Activated CD8-positive, alpha-beta T cell treated with anti-CD3 and anti-CD28 coated beads for 36 hours (primary cell): ENCODE measurements at places on chromosomes 12 and 14. TPM values are rescaled to one million over a fixed set of nuclear protein-coding genes. Genes with fewer than 3 reads are reported as not detected.

DNA sequence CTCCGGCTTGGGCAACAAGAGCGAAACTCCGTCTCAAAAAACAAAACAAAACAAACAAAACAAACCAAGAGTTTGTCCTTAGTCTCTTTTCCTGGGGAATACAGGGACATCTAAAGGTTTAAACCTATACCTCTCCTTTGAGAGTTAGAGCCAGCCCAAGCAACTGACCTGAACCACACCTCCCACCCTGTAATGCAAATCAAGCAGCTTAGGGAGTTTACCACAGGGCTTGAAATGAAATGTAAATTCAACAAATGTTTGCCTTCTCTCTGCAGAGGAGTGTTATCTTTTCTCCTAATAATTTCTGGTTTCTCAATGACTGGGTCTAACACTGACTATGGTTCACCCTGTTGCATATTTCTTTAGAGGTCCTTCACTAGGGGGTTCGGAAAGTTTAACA, 16.7 kb downstream of the PPP1CC start:
- no peak overlapping the region for H3K4me3 ChIP-seq
- H3K27me3 ChIP-seq, result no peaks in the 10 kb centered on the region
- H3K27ac ChIP-seq, result peak overlapping the region; percentile 67
- no peak for DNase-seq
- peaks cover 45% of the 10 kb centered on the region for H3K4me1 ChIP-seq

DNA sequence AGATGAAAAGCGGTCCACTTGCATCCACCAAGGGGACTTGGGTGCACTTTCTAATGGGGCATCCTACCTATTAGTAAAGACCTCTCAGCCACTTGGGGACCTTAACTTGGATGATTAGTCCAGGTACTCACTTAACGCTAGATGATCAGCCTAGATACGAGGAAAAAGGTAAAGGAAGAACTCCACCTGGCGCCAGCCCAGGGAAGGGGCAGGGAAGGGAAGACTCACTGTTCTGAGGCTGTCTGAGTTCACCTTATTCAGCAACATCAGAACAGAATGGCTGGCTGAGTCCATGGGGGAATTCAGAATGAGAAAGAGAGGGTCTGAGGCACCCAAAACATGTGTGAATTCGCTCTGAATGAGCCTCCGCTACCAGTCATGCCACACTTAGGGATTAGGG, 7.1 kb downstream of the IL22 start:
- peaks cover 3% of the 10 kb centered on the region for H3K27me3 ChIP-seq
- H3K4me1 ChIP-seq, result peaks cover 14% of the 10 kb centered on the region
- H3K27ac ChIP-seq, result no peak overlapping the region
- DNase-seq, result no peak
- no peak overlapping the region for H3K4me3 ChIP-seq

Gene HOXC6
- total RNA-seq, result not detected

Gene SYNDIG1L
- not detected for total RNA-seq

Gene ZNF385A
- 2.5 TPM for total RNA-seq
